ENCODE measurements at places on chromosomes 5 and 9.

DNA sequence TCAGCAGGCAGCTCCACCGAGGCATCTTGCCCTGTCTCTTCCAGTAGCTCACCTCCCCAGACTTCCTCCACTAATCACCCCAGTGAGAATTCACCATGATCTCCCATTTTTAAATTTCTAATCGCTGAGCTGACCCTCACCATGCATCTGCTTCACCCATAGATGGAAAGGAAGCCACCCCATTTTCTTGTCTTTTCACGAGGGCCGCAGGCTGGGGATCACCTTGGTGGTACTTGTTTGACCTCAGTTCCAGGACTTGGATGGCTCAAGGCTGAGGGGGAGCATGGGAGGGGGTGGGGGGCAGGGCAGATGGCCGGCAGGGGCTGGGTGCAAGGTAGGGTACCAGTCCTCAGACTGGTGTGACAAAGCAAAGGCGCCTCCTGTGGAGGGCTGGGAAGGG lies 3.6 kb downstream of the PROP1 start:
- DNase-seq = no peak

- no peak for DNase-seq
Measured at GRCh38 chr9:116286297-116286696, 132.7 kb downstream of the PAPPA start.

DNA sequence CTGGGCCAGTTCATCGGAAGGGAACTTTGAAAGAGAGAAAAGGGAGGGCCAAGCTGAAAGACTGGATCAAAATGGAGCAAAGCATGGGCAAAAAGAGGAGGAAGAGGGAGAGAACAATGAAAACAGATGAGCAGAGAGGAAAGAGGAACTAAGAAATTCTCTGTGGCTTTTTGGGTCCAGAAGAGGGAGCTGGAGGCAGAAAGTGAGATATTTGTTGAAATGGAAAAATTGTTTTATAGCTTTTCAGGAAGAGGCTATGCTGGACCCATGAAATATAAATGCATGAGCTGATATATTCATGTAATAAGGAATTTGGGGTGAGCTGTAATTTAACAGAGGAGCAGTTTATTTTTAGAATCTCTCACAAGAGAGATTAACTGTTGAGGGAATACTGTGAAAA lies 457.3 kb downstream of the DMAC1 start:
- DNase-seq = no peak

GRCh38 chr9:83153030-83153429 lies 90.1 kb upstream of the RASEF start:
- no peak for DNase-seq

DNA sequence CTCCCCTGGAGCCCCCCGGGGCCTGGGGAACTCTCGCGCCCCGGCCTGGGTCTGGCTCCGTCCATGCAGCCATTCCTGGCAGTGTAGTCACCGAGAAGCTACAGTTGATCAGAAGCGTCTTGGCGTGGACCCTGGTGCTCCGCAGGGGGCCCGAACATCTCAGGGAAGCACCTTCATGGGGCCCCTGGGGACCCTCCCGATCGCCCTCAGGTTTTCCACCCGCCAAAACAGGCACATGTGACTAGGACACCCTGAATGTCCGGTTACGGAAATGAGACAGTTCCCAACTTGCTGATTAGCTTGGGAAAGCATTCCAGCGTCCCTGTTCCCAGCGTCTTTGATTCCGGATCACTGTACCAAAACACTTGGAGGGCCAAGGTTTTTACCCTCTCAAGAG lies 472 bp downstream of the FBXO4 start:
- DNase-seq = peak; percentile 40
